HAP-1 (cell line): ENCODE measurements at places on chromosomes 11 and 22.

- DNase-seq: no peak
Observed at GRCh38 chr11:131307506-131307905, 62.9 kb upstream of the NTM start.

GRCh38 chr22:47997612-47998011 lies 1235.2 kb downstream of the TBC1D22A start:
- DNase-seq: no peak

- no peak for DNase-seq
Observed at GRCh38 chr11:79413268-79413667, 27.6 kb downstream of the TENM4 start.

GRCh38 chr11:126189109-126189929 lies 22.1 kb downstream of the RPUSD4 start:
- DNase-seq: no peak

- no peak for DNase-seq
Observed at GRCh38 chr11:31689559-31689958, 121.6 kb downstream of the PAX6 start.

DNA sequence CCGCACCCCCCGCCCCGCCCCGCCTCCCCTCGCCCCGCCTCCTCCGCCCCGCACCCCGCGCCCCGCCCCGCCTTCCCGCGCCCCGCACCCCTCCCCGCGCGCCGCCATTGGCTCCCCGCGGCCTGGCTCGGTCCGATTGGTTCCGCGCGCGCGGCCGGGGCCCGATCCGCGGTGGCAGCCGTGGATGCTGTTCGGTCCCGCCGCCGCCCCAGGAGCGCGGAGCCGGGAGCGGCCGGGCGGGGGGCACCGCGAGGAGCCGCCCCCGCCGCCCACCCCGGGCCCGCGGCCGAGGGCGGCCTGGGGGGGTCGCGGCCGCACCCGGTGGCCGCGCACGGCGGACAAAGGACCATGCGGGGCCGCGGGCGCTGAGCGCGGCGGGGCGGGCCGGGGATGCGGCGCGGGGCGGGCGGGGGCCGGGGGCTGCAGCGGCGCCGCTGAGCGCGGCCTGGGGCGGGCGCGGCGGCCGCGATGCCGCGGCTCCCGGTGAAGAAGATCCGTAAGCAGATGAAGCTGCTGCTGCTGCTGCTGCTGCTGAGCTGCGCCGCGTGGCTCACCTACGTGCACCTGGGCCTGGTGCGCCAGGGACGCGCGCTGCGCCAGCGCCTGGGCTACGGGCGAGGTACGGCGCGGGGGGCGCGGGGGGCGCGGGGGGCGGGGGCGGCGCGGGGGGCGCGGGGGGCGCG lies at the start of gene B4GALNT4:
Gene B4GALNT4, plus strand, starts transcription at position 164 of the 683 bp plus-strand sequence. Its CDS starts 305 bp downstream, at position 469.
- DNase-seq: peak; percentile 72

GRCh38 chr22:43471606-43472135 lies 59.9 kb downstream of the MPPED1 start:
- DNase-seq: no peak

DNA sequence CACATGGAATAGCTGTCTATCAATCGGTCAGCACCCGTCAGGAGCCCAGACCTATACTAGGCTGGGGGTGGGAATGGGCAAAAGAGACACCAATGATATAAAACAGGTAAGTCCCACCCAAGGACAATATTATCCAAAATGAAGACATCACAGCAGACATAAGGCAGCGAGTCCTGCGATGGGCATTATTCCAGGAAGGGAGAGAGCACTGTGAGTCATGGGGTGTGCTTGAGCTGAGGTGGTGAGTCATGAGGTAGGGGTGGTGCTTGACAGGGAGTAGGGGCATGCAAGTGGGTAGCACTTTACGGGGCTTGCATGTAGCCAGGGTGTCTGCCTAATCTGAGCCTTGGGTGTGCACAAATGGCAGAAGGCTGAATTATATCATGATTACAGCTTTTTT lies 605.0 kb upstream of the CADM1 start:
- no peak for DNase-seq

DNA sequence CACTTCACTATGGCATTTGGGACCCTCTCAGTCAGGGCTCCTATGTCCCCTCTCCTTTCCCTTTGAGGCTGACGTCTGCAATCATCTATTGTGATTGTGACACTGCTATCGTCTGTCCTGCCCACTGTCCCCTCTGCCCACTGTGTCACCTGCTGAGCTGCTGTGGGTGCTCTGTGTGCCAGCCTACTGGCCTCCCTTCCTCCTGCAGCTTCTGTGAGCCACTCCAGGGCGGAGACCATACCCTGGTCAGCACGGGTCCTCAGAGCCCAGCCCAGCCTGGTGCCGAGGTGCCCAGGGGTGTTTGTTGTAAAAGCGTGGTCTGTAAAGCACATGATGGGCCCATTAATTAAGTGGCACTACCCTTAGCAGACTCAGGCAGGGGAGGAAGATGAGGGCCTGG lies 29.4 kb downstream of the MPPED1 start:
- DNase-seq: no peak

DNA sequence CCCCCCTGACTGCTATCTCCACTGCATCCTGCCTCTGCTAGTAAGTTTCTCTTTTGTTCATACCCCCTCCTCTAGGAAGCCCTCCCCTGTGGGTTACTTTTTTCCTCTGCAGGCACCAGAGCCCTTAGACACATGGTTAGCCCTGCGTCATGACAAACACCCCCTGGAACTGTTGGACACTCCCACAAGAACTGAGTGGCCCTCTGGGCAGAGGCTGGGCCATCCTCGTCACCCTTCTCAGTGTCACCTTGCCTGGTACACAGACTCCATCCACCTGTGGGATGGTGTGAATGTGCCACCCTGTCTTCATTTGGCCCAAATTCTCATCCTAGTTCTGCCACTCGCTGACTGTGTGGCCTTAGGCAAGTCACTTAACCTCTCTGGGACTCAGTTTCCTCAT lies 4.1 kb upstream of the RAB3IL1 start:
- DNase-seq: no peak

DNA sequence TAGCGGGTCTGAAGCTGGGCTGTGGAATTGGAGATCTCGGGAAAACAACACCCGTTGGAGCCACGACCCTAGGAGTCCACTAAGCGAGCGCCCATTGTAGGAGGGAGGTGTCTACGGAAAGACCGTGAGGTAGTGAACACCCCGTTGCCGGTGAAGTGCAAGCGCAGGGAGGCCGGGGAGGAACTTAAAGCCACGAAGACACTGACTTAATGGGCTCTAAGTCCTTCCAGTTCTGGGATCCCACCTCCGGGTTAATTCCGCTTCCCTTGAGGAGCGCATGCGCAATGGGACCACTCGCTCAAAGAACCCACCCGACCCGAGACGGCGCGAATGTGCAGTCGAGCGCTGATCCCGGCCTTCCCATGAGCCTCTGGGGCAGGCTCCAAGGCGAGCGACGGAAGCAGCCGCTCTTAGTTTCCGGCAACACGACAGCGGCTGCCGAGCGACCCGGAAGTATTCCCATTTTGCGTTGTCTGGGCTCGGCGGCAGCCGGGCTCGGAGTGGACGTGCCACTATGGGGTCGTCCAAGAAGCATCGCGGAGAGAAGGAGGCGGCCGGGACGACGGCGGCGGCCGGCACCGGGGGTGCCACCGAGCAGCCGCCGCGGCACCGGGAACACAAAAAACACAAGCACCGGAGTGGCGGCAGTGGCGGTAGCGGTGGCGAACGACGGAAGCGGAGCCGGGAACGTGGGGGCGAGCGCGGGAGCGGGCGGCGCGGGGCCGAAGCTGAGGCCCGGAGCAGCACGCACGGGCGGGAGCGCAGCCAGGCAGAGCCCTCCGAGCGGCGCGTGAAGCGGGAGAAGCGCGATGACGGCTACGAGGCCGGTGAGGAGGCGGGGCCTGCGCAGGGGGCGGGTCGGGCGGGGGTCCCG lies at the start of gene SART1:
Gene SART1, plus strand, starts transcription at position 468 of the 874 bp plus-strand sequence. Its CDS starts 47 bp downstream, at position 515.
- DNase-seq: peak; percentile 98
